Skin of body (tissue), 3 donors: ENCODE measurements at places on chromosomes 3 and 15.

GRCh38 chr3:182041668-182042291 is 330.1 kb downstream of the SOX2 start:
- no peak for DNase-seq

DNA sequence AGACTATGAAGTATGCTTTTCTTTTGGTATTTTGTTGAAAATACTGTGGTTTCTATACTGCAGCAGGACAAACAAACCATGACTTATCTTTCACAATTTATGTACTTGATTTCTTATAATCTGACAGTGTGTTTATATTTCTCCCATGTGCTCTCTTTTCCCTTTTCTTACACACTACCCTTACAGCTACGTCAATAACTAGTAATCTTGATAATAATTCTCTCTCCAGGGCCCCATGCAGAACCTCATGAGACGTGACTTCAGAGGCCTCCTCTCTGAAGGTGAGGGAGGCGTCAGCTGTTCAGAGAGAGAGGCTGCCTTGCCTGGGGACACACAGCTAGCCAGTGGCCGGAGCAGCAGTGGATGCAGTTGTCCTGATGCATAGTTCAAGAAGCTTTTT is 35.9 kb downstream of the KY start:
- no peak for DNase-seq

DNA sequence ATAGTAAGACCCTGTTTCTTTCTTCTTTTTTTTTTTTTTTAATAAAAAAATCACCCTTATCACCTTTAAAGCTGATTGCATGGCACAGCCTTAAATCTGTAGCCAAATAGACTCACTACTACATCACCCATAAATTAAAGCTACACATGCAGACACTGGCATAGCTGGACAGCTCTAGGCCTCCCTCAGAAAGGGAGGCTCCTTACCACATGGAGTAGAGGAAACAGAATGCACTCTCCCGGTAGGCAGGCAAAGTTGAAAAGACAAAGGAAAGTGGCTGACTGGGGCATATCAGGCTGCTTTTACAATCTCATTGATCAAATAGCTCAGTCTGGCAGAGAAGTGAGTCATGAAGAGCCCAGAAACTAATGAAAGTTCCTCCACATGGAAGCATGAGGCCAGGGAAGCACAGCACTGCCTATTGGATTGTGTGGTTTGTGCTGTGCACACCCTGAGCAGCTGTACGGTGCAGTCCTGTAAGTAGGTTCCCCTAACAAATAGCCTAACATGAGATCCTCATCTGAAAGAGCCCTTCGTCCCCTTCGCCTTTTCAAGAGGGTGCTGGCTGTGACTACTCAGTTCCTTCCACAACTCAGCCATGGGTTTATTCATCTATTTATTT is 32.7 kb upstream of the FAM98B start:
- no peak for DNase-seq

DNA sequence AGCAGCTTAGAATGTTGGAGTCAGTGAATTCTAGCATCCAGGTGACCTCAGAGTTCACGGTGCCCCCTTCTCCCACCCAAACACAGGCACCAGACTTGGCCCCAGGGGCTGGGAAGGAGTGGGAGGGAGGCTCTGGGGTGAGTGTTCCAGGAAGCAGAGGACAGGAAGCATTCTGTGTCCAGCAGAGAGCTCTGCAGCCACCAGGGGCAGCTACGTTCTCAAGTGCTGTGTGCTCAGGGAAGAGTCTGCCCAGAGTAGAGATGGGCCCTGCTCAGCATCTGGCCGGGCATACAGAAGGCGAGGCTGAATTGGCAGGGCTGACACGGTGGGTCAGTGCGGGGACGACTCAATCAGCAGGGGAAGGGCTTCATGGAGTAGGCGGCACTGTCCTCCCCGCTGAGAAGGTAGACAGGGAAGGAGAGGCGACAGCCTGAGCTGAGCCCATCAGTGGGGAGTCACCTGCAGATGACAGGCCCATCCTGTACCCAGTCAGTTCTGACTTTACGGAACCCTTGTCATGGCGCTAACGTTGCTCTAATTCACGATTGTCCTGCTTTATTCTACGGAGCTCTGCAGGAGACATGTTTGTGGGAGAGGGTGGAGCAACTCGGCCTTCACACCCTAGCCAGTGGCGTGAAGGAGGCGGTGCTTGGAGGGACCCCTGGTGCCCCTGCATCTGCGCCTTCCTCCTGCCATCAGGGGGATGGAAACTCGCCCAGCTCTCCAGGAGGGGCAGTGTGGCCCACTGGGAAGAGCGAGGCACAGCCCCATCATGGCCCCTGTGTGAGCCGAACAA is 82.2 kb downstream of the C3orf70 start:
- peak; percentile 6 for DNase-seq

DNA sequence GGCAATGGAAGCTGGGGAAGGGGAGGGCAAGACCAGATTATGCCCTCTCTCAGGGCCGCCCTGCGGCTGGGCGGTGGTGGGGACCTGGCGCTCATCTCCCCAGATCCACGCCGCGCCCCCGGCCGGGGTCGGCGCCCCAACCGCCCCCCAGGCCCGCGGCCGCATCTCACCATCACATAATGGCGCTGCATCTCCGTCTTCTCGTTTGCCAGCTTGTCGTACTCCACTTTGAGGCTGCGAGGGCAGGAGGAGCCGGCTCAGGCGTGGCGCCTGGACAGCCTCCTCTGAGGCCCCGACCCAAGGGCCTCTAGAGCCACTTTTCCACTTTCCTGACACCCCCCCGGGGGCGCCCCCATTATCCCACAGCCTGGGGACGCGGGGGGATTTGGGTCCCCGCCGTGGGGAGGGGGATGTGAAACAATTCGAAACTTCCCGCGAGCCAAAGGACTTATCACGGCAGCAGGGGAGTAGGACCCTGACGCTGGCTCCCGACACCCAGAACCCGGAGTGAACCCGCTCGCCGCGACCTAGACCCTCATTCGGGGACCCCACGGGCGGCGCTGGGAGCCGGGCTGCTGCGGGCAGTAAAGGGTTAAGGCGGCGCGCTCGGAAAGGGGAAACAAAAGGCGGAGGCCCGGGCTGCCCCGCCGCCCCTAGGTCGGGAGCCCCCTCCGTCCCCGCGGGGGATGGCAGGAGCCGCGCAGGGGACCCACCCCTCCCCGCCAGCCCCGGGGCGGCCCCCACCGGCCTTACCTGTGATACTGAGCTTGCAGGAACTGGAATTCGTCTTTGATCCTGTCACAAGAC is 2.1 kb downstream of the TLE3 start:
- DNase-seq, result no peak

DNA sequence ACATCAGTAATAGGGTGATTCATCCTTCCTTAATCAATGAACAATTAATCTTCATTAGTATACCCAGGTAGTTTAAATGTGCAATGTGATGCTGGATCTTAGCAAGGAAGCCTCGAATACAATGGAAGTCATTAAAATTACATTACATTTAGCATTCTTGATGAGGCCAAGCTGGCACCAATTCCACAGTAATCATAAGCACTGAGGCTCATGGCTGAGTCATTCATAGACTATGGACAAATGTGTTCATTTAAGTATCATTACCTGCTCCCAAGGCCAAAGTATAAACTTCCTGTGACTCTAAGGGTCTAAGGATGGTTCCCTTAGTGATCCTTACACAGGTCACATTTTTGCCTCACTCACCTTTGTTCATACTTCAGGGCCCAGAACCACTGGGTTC is 266.4 kb upstream of the CDIN1 start:
- no peak for DNase-seq

- DNase-seq, result no peak
Measured at GRCh38 chr3:184801241-184801785, 10.7 kb upstream of the VPS8 start.

GRCh38 chr3:55486101-55486856 is 827 bp downstream of the WNT5A start:
- DNase-seq, result peak; percentile 54

- DNase-seq, result no peak
Measured at GRCh38 chr15:40358471-40359353, 693 bp downstream of the DISP2 start.

- DNase-seq, result no peak
Measured at GRCh38 chr3:194087995-194088855, 47.7 kb upstream of the HES1 start.

GRCh38 chr3:60979461-60980341 is 271.6 kb downstream of the FHIT start:
- DNase-seq, result peak; percentile 14

DNA sequence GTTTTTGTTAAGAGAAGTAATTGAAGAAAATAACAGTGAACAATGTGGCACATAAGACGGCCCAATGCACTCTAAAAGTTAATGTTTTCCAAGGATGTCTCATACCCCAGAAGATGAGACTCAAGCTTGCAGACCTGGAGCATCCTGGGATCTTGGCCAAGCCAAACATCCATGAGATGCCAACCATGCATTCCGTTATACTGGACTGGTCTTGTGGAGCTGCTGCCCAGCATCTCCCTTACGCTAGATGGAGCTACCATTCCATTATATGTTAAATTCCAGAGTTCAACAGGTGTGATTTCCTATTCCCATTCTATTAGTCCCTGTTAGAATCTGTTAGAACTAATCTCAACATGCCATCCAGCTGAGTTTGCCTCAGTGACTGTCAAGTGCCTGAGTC is 181.8 kb downstream of the PDCD6IP start:
- DNase-seq, result no peak

DNA sequence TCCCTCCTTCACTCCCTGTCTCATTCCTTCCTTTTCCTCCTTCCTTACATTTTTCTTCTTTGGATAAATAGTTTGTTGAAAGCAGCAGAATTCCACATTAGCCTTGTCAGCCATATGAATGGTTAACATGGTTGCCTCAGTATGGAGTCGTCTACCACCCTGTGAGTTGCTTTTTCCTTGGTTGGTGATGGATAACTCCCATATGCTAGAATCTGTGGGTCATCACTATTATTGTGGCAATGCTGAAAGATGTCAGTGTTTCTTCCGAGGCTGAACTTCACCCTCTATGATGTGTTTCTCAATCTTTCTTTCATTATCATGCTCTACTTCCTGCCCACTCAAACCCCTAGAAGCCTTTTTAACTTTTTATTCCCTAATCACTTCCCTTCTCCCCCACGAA is 481.8 kb upstream of the KCNMB2 start:
- DNase-seq, result no peak

DNA sequence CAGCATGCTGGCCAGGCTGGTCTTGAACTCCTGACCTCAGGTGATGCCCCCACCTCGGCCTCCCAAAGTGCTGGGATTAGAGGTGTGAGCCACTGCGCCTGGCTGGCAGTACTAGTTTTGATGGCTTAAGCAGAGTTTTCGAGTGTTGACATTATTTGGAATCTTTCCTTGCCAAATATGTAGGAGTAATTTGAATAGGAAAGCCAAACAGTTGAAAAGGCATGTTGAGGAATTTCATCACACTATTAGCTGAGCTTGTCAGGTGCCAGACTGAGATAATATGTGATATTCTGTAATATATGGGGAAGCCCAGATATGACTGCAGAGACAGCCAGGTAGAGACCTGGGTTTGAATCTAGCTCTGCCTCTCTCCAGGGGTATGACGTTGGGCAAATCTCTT is 109.3 kb downstream of the SV2B start:
- no peak for DNase-seq

GRCh38 chr3:172034786-172035685 is 4.3 kb upstream of the FNDC3B start:
- no peak for DNase-seq

DNA sequence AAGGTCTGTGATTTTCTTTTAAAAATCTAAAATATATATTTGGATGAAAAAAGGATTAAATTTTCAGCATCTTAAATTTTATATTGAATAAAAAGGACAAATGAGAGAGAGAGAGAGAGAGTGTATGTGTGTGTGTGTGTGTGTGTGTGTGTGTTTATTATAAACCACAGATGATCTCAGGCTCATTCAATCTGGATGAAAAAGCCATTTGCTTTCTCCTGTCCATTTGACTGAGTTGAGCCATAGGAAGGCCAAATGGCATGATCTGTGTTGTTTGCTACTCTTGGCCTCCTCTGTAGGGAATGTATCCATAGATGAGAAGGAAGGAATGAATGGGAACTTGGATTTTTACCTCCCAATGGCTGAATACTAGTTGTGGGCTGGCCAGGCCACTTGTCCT is 92.5 kb upstream of the MEX3B start:
- DNase-seq, result no peak

GRCh38 chr3:55180161-55180560 is 252.3 kb upstream of the LRTM1 start:
- DNase-seq, result no peak

DNA sequence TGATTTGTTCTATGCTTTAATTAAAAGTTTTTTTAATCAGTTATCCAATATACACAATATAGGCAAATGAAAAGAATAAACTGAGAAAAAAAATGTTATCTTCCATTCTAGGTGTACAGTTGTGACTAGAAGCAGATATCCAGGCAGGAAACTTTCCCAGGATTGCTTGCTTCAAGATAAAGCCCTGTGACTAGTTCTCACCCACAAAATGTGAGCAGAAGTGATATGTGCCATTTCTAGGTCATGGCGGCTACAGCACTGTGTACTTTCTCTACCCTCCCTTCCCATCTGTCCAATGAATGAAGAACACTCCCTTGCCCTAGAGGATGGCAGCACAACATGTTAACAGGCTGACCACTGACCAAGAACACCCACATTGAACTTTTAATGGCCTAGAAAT is 110.5 kb upstream of the STT3B start:
- no peak for DNase-seq

DNA sequence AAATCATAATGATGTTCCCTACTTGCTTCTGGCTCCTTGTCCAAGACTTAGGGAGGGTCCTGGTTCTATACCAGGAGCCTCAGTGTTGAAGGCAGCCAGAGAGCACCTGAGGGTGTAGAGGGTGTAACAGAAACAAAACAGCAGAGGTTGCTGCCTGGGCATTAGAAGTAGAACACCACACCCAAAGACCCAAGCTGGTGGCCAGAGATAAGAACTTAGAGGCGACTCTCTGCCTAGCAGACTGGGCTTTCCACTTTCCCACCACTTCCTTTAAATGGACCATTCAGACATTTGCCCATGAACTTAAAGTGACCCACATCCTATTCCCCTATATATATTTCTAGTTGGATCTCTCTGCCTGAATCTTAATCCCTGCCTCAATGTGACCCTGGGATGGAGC is 189.8 kb downstream of the KLF13 start:
- no peak for DNase-seq

GRCh38 chr3:157460253-157460652 is 23.6 kb downstream of the PTX3 start:
- DNase-seq, result no peak

DNA sequence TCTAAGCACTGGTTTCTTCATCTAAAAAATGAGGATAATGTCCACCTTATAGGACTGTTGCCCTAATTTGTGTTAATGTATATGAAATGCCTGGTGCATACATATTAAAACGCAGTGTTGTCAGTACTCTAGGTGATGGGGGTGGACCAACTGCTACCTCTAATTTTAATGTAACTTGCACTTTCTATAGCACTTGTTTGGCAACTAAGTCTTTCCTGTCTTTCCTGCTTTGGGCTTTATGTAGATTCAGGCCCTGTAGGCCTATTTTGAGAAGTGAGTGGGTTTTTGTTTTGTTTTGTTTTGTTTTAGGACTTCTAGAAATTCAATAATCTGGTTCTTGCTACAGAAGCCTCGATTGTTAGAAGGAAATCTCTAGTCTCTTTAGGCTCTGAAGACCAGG is 21.2 kb downstream of the SLC7A14 start:
- no peak for DNase-seq

GRCh38 chr15:40303576-40303975 is 4.2 kb downstream of the PLCB2 start:
- no peak for DNase-seq
